CD4-positive, CD25-positive, alpha-beta regulatory T cell (primary cell): ENCODE measurements at places on chromosomes 12 and 14.

DNA sequence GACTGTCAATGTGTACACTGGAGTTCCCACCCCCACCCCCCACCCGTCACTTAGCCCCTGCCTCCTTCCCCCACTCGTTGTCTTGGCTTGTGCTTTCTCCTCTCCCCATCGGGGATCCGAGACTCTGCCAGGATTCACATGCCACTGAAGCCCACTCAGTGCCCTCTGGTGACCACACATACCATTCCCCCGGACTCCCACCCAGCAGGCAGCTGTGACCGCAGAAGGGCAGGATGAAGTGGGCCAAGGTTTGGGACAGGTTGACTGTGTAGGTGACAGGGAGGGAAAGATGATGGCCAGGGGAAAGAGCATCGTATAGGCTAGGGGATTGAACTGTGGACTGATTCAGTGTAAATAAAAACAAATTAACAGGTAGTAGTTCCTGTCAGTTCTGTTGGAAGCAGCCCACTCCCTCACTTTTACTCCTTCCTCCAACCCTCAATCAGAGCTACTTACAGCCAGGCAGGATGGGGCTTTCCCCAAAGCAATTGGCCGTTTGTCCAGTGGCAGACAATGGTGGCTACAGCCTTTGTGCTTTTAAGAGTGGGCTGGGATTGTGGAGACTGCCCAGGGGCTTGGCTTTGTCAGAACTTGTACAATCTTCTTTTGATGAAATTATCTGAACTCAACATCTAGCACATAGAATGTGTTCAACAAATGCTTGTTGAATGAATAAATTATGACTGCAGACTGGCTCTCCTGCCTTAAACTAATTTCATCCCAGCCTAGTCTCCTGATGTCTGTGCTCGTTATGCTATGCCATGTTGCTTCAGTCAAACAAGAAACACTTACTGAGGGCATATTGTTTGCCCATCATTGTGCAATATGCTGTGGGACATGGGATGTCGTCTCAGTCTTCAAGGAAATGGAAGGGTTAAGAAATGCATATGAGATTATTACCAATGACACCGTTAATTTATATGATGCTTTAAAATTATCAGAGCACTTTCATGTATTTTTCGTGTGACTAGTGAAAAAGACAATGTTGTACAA, 30.2 kb downstream of the TTC9 start:
- DNase-seq: no peak

- no peak for DNase-seq
Observed at GRCh38 chr12:48279101-48279500, 71.6 kb downstream of the ZNF641 start.

GRCh38 chr14:65250162-65250495, 147.8 kb upstream of the MAX start:
- no peak for DNase-seq

DNA sequence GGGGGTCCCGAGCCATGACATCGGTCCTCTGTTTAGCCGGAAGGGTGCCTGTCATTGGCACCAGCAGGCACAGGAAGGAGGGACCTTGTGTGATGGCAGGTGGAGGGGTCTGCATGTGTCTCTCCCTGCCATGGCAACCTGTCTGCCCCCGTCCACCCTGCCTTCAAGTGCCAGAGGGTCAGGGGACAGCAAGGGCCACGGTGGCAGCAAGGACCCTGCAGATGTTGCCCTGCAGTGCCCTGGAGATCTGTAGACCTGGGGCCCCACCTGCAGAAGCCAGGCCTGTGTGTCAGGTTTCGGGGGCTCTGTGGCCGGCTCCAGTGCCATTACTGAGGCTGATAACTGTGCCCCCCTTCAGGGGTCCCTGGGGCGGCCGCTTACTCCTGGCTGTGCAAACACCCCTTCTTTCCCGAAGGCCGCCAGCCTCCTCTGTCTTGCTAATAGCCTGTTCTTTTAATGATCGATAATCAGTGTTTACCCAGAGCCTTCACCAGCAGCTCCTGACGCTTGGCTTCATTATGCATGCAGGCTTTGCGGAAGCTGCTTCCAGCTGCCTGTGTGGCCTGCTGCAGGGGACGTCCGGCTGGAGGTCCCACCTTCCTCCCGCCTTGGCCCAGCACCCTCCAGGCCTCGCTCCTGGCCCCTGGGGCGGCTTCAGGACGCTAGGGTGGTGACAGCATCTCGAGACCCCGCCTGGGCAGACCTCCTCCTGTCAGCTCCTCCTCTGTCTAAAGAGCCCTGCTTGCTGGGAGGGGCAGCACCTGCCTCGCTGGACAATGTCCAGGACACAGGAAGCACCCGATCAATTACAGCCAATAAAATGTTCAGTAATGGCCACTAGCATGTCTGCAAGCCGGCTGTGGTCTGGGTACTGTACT, 153.0 kb downstream of the KIF26A start:
- DNase-seq: no peak
